A172 (cell line): ENCODE measurements at places on chromosomes 7 and 10.

GRCh38 chr7:101815826-101816594, 1.4 kb upstream of the CUX1 start:
- peak; percentile 48 for DNase-seq

DNA sequence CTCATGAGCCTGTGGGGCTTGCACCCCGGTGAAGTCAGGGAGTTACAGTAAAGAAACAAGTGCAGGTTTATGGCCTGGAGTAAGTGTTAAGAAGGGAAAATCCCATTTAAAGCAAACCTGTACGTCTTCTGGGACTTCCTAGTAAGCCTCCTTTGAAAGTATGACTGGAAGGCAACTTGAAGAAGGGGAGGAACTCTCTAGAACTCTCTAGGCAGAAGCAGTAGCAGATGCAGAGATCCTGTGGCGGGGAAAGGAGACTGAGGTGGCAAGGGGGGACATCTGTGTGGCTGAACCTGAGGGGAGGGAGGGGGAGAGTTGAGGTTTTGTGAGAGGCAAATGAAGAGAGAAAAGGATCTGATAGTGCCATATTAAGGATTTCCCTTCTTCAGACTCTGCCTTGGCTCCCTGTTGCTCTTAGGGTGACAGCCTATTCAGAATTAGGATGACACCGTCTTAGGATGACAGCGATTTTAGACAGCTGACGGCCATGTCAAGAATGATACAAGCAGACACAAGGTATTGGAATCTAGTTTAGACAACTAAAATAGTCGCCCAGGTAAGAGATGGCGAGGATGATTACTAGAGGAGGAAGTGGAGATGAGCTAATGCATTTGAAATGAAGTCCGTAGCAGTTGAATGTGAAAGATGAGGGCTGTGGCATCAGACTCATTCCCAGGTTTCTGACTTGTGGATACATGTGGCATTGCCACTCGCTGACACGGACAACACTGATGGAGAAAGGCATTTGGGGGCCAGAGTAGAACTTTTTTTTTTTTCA, 29.0 kb downstream of the CUL1 start:
- no peak for DNase-seq

DNA sequence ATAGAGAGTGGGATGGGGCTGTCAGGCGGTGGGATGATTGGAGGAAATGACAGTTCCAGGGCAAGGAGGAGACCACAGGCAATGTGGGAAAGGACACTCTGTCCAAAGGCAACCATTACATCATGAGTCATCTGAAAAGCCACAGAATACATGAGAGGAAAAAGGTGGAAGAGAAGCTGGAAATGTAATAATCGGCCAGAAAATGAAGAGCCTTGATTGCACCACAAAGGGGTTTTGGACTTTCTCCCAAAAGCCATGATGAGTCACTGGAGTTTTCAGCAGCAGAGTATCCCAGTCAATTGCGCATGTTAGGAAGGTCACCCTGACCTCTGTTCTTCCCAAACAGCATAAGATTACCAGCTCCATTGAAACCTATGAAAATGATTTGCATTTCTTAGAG, 222.0 kb downstream of the LHFPL3 start:
- no peak for DNase-seq

GRCh38 chr7:55048221-55048859, 29.5 kb downstream of the EGFR start:
- no peak for DNase-seq
